Effector memory CD8-positive, alpha-beta T cell (primary cell): ENCODE measurements at places on chromosomes 13 and 19.

GRCh38 chr13:32622827-32623226 lies 36.6 kb downstream of the PDS5B start:
- DNase-seq, result no peak

DNA sequence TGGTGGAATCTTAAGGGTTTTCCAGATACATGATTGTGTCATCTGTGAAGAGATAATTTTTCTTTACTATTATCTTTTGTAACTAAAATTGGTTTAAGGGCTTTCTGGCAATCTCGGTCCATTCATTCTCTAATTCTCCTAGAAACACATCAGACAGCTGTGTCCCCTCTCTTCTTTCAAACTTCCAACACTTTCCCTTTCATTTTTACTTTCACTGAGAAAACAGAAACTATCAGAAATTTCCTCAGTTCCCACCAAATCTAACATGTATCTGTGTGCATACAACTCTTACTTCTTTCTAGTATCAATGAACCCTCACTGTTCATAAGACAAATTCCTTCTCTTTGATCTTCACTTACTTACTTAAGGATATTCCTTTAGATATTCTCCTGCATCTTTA lies 40.2 kb downstream of the KCNRG start:
- no peak for DNase-seq

- DNase-seq, result no peak
Observed at GRCh38 chr13:74406420-74406819, 272.2 kb upstream of the KLF12 start.

GRCh38 chr19:21848706-21849105 lies 12.7 kb upstream of the ZNF43 start:
- DNase-seq, result no peak

DNA sequence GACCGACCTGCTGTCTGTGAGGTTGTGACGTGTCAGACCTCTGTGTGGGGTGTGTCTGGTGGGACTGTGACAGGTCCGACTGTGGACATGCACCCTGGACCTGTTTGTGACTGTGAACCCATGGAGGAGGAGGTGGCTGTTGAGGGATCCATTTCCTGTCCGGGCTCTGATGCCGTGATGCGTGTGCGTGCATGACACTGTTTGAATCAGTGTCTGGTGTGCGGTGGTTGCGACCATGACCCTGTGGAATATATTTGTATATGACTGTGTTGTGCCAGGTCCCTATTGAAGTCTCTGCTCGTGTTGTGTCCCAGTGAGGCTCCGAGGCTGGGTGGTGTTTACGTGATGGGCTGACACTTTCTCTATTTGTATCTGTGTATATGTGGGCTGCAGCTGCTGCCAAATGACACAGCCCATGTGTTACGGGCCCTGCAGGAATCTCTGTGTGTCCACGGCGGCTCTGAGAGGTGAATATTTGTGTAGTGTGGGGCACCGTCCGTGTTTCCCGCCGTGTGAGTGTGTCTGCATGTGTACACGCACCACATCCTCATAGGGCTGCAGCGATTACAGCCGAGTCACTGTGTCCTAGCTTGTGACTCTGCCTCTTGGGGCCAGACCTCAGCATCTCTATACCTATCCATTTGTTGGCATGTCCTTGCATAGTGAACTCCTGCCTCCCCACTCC lies 18.3 kb downstream of the CCDC97 start:
- DNase-seq, result no peak

DNA sequence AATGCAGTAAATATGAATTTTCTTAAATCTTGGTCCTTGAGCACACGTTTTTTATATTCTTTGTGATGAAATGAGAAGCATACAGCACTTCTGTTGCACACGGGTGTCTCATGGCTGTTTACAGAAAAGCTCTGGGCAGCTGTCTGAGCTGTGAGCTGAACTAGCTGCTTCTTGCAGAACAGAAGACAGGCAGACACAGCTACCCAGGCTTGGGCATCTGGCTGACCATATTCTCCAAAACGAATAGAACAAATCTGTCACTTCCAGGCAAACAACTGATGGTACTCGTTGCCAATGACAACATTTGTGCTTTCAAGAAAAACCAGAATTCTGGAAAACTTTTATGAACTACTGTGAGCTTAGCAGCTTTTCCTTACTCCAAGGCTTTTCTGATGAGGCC lies 16.2 kb downstream of the PCID2 start:
- no peak for DNase-seq

GRCh38 chr13:113224486-113224885 lies 15.1 kb downstream of the CUL4A start:
- DNase-seq, result no peak
